CD4-positive, CD25-positive, alpha-beta regulatory T cell (primary cell): ENCODE measurements at places on chromosomes 11 and 22.

DNA sequence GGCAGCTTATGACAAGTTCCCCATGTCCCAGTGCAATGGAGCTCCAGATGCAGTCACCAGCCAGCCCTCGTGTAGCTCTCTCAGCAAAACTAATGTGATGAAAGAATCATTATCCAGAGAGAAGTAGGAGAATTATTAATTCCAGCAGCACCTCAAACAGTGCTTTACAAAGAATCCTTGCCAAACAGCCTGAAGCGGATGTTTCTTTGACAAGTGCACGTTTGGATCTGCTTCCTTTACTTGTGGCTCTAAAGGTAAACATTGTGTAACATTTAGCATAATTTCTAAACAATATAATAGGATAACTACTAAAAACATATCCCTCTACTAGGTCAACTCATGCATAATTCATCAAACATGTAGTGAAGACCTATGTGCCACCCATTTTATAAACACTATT, 197.0 kb downstream of the FAM181B start:
- H3K36me3 ChIP-seq = no peaks in the 10 kb centered on the region
- H3K27ac ChIP-seq = no peak overlapping the region
- no peaks in the 10 kb centered on the region for H3K27me3 ChIP-seq
- H3K4me1 ChIP-seq = no peaks in the 10 kb centered on the region
- no peak overlapping the region for H3K4me3 ChIP-seq

DNA sequence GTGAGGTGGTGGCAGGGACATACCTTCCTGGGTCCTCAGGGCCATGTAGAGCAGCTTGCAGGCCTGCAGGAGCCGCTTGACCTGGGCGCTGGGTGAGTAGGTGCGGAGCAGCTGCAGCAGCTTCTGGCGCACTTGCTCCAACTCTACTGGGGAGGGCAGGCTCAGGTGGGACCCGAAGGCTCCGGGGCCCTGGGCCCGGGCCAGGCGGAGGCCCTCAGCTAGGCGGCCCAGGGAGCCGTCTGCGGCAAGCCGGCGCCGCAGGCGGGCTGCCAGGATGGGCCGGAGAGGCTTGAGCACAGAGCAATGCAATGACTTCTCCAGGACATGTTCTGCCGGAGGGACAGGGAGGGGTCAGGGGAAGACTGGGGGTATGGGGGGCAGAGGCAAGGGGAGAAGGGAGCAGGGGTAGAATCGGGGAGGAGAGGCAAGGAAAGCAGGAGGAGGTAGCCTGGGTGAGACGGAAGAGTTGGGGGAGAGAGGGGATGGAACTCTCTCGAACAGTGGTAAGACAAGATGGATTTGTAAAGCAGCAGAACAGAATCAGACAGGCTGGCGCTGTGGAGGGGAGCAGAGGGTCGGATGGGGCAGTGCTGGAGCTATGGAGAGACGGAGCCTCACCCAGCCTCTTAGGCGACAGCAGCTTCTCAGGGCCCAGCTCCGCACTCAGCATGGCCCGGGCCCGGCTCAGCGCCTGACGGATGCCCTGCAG, 2.2 kb downstream of the RIN1 start:
- H3K4me3 ChIP-seq = no peak overlapping the region
- H3K4me1 ChIP-seq = peaks cover 22% of the 10 kb centered on the region
- no peak overlapping the region for H3K27ac ChIP-seq

GRCh38 chr22:22817468-22818201, 70.0 kb upstream of the IGLL5 start:
- no peaks in the 10 kb centered on the region for H3K27me3 ChIP-seq
- peak overlapping the region; percentile 62 for H3K27ac ChIP-seq
- H3K4me1 ChIP-seq = peaks cover 79% of the 10 kb centered on the region
- no peaks in the 10 kb centered on the region for H3K36me3 ChIP-seq

DNA sequence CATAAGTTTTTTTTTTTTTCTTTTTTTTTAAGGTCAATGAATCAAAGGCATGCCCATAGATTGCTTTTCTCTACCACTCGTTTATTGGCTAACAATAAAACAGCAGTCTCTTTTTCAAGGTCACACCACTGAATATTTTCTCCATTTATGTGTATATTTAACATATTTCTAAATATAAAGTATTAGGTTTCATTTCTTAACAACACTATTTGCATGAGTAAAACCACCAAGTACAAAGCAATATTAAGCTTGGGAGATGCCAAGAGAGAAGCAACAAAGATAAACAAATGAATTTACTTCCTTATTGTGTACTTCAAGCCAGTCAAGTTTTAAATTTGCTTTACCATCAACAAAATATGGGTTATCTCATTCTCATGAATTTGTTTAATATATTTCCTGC, 708.9 kb upstream of the CCDC179 start:
- no peaks in the 10 kb centered on the region for H3K27me3 ChIP-seq
- H3K4me3 ChIP-seq = no peak overlapping the region
- no peak overlapping the region for H3K27ac ChIP-seq
- no peaks in the 10 kb centered on the region for H3K36me3 ChIP-seq
- no peak for DNase-seq
- H3K4me1 ChIP-seq = no peaks in the 10 kb centered on the region

GRCh38 chr11:104291646-104292045, 127.7 kb upstream of the PDGFD start:
- H3K27me3 ChIP-seq = no peaks in the 10 kb centered on the region
- no peak for DNase-seq
- no peak overlapping the region for H3K4me3 ChIP-seq
- no peaks in the 10 kb centered on the region for H3K4me1 ChIP-seq

DNA sequence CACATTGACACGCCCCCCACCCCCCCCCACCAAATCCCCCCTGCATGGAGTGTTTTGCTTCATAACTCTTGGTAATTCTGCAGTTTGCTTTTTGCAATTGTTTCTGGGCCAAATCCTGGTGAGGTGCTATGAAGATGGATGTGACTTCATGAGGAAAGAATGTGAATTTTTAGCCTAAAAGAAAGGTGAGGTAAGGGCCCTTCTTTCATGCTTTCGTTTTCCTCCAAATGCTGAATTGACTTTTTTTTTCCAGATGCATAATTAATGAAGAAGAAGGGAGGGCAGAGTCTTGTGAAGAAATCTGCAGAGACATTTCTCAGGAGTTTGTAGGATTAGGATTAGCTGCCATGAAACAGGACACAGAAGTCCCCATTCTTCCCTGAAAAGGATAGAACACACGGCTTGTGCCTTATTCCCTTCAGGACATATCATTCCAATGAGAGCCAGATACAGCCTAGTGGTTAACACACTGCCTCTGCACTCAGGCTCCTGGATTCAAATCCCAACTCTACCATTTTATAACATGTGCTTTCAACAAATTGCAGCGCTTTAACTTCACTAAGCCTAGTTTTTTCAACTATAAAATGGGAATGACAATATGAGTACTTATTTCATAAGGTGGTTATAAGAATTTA, 19.6 kb upstream of the TBCEL start:
- no peaks in the 10 kb centered on the region for H3K36me3 ChIP-seq
- no peak overlapping the region for H3K27ac ChIP-seq
- no peaks in the 10 kb centered on the region for H3K4me1 ChIP-seq
- peaks cover 13% of the 10 kb centered on the region for H3K27me3 ChIP-seq
- H3K4me3 ChIP-seq = no peak overlapping the region

GRCh38 chr11:76628408-76628947, 42.1 kb downstream of the LRRC32 start:
- no peaks in the 10 kb centered on the region for H3K36me3 ChIP-seq
- H3K4me1 ChIP-seq = peaks cover 44% of the 10 kb centered on the region
- no peak overlapping the region for H3K4me3 ChIP-seq
- H3K27me3 ChIP-seq = no peaks in the 10 kb centered on the region

DNA sequence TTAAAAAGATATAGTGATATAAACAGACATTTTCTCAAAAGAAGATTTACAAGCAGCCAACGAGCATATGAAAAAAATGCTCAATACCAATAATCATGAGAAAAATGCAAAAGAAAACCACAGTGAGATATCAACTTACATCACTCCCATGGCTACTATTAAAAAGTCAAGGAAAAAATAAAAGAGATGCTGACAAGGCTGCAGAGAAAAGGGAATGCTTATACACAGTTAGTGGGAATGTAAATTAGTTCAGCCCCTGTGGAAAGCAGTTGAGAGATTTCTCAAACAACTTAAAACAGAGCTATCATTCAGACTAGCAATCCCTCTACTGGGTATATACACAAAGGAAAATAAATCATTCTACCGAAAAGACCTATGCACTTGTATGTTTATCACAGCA, 97.1 kb upstream of the CARD18 start:
- H3K4me1 ChIP-seq = no peaks in the 10 kb centered on the region
- DNase-seq = no peak
- H3K4me3 ChIP-seq = no peak overlapping the region
- no peaks in the 10 kb centered on the region for H3K27me3 ChIP-seq
- no peaks in the 10 kb centered on the region for H3K36me3 ChIP-seq

GRCh38 chr11:129314371-129314770, 61.3 kb upstream of the BARX2 start:
- no peaks in the 10 kb centered on the region for H3K36me3 ChIP-seq
- H3K4me1 ChIP-seq = no peaks in the 10 kb centered on the region
- no peaks in the 10 kb centered on the region for H3K27me3 ChIP-seq

GRCh38 chr11:118742304-118742703, 48.7 kb downstream of the DDX6 start:
- no peak for DNase-seq
- H3K4me1 ChIP-seq = no peaks in the 10 kb centered on the region
- H3K36me3 ChIP-seq = no peaks in the 10 kb centered on the region

- H3K36me3 ChIP-seq = no peaks in the 10 kb centered on the region
- no peak overlapping the region for H3K27ac ChIP-seq
- no peak for DNase-seq
These were observed 8.0 kb downstream of the CAPN5 start for GRCh38 chr11:77074626-77075221.

DNA sequence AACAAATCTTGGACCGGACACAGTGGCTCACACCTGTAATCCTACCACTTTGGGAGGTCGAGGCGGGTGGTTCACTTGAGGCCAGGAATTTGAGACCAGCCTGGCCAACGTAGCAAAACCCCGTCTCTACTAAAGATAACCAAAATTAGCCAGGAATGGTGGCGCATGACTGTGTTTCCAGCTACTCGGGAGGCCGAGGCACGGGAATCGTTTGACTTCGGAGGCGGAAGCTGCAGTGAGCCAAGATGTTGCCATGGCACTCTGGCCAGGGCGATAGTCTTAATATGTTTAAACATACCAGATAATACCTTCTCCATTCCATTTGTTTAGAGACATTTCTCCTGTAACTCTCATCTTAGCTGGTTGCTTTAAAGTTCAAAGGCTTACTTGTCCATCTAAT, 218.6 kb downstream of the ARHGAP42 start:
- H3K4me3 ChIP-seq = no peak overlapping the region
- no peaks in the 10 kb centered on the region for H3K36me3 ChIP-seq
- no peak overlapping the region for H3K27ac ChIP-seq
- H3K27me3 ChIP-seq = no peaks in the 10 kb centered on the region

DNA sequence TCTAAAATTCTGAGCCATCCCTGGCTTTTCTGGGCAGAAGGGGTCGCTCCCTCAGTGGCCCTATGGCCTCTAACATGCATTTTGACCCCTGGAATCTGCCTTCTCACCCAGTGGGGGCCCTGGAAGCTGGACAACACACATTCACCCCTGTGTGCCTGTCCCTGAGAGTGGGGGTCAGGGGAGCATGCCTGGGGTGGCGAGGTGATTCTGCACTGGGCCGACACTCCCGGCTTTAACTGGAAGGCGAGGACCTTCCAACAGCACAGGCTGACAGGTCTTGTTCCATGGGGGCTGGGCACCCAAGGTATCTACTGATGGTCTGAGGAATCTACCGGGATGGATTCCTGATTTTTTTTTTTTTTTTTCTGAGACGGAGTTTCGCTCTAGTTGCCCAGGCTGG, 10.7 kb downstream of the PPM1F start:
- H3K27me3 ChIP-seq = no peaks in the 10 kb centered on the region
- no peak overlapping the region for H3K4me3 ChIP-seq
- no peaks in the 10 kb centered on the region for H3K36me3 ChIP-seq
- no peak overlapping the region for H3K27ac ChIP-seq
- peaks cover 16% of the 10 kb centered on the region for H3K4me1 ChIP-seq

DNA sequence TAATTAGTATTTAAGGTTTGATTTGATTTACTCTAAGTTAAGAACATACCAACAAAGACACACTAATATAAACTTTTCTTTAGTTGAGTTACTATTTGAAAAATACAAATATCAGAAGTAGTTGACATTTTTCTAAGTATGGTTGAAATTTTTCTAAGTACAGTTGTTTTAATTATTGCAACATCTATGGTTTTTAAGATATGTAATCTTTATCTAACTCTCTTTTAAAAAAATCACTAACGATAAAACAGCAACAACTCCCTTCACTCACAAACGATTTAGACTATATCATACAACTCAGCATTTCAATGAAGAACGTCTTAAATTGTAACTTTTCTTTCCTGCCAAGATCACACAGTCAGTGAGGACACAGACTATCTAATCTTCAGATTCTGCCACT, 2.0 kb downstream of the C2CD3 start:
- peaks cover 31% of the 10 kb centered on the region for H3K4me1 ChIP-seq
- peak overlapping the region; percentile 16 for H3K27ac ChIP-seq
- no peak overlapping the region for H3K4me3 ChIP-seq
- no peak for DNase-seq

- no peaks in the 10 kb centered on the region for H3K27me3 ChIP-seq
- peaks cover 70% of the 10 kb centered on the region for H3K4me1 ChIP-seq
- peak; percentile 57 for DNase-seq
- peak overlapping the region; percentile 84 for H3K27ac ChIP-seq
- peaks cover 9% of the 10 kb centered on the region for H3K36me3 ChIP-seq
- H3K4me3 ChIP-seq = peak overlapping the region; percentile 87
These were observed 3.1 kb downstream of the CERK start for GRCh38 chr22:46734830-46735453.

- H3K4me1 ChIP-seq = peaks cover 20% of the 10 kb centered on the region
- no peaks in the 10 kb centered on the region for H3K36me3 ChIP-seq
- peak overlapping the region; percentile 59 for H3K4me3 ChIP-seq
- H3K27ac ChIP-seq = no peak overlapping the region
- DNase-seq = no peak
- H3K27me3 ChIP-seq = peaks cover 3% of the 10 kb centered on the region
These were observed 1.6 kb upstream of the E2F8 start for GRCh38 chr11:19242179-19242932.

DNA sequence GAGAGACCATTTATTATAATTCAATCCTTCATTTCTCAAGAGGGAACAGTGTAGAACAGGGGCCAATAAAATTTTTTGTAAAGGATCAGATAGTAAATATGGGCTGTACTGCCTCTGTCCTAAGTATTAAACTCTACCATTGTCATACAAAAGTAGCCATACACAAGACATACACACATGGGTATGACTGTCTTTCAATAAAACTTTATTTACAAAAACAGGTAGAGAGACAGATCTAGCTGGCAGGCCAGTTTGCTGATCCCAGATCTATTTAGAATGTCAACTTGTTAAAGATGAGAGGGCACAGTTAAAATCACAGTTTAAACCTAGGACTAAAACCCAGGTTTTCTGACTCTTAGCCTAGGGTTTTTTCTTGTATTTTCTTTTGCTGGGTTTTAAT, 16.7 kb downstream of the TRAF6 start:
- peak overlapping the region; percentile 41 for H3K27ac ChIP-seq
- peaks cover 69% of the 10 kb centered on the region for H3K36me3 ChIP-seq
- peaks cover 6% of the 10 kb centered on the region for H3K4me1 ChIP-seq
- no peaks in the 10 kb centered on the region for H3K27me3 ChIP-seq
- no peak overlapping the region for H3K4me3 ChIP-seq
